ENCODE measurements at places on chromosomes 4 and X.
A peak's percentile ranks its signal among the peaks of the same experiment; 100 is the strongest.

DNA sequence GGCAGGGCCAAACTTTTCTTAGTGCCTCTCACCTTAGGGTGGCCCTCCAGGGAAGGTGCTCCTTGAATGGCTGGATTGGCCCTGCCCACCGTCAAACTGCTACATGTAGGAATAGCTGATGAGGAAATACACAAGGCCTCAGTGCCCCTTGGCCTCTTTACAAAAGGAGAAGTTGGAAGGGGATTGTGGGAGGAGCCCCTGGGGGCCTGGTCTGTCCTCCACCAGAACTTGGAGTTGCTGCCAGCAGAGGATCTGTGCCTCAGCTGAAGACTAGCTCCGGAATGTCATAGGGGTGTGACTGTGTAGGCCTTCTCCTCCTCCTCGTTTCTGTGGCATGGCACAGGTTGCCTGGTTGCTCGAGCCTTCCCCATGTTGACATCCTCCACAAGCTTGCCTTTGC is 142.7 kb downstream of the AMMECR1 start:
- no peak for DNase-seq

- DNase-seq, result no peak
Observed at GRCh38 chr4:77009511-77010115, 60.1 kb downstream of the SEPTIN11 start.

DNA sequence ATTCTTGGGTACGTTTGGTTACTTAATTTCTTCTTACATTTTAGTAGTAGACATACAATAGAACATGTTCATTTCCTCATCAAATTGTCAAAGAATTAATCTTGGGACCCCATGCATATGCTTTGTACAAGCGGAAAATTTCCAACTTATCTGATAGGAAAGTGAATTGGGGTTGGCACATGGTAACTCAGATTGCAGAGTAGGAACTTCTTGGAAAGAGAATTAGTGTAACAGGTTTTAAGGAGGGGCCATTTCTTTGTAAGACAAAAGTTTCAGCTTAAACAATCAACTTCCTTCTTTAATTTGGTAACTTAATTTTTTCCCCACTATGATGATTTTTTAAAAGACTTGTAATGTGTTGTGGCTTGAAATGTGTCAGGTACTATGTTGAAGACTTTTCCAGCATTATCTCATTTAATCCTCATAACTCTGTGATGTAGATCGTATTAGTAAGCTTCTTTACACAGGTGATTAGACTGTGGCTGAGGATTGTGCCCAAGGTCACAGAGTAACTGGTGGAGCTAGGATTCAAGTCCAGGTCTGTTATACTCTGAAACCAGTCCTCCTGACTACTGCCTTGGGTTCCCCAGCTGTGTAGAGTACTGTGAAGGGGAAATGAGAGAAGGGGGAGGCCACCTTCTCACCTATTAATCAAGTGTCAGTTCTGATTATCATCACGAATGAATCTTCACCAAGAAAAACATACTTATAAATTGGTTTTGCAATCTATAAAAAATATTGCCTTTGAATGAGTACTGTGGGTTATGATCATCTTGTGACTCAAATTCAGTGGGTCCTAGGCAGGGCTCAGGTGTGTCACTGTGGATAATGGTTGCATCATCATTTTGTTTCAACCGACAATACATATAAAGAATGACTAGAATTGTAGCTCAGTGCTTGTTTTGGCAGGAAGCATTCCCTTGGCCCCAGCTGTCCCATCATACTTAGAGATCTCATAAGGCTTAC is 4.3 kb downstream of the GK start:
- DNase-seq, result no peak

DNA sequence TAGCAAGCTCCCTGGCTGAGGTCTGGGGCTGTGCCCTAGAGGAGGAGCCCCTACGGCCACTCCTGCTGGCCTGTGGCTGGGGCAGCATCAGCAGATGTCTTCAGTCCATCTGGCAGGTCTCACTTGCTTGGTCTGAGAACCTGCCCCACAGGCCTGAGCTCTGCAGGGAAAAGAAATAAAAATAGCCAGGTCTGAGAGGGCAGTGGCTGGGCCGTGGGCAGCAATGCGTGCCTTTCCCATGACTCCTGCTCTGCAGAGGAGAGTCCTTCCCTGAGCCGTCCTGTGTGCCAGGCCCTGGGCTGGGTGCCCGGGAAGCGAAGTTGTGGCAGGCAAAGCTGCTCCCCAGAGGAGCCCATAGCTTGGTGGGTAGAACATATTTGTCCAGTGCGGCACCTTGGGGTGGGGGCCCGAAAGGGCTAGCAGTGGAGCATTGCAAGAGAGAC is 11.3 kb upstream of the KIAA0232 start:
- no peak for DNase-seq

DNA sequence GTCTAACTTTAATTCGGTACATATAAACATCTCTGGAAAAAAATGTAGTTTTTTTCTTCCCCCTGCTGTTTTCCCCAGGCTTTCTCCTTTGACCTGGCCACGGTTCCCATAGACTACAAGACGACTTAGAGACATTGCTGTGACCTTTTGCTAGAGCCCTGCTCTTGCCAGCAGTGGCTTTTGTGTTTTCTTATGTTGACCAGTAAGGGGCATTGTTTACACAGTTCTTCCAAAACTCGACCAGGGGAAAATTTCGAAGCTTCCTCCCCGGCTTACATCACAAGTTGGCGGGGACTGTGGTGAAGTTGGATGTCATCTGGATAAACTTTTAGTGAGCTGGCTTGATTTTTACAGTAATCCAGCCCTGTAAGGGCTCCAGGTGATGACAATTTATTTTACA is 9.3 kb downstream of the CCDC160 start:
- DNase-seq, result no peak

GRCh38 chr4:32087211-32087610 is 1367.0 kb downstream of the PCDH7 start:
- DNase-seq, result no peak

DNA sequence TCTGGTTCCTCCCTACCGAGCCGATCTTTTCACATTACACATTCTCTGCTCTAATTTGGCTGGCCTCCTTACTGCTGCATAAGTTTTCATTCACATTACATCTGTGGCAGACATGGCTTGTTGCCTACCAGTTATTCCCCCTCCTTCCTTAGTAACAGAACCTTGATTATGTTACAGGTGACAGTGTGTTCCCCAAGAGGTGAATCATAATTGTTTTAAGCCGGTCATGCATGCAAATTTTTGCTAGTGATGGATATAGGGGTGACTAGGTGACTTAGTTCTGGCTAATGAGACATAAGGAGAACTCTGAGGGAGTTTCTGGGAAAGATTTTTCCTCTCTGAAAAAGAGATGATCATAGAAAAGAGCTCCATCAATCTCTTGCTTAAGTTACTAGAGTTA is 8.4 kb upstream of the LAMP2 start:
- no peak for DNase-seq

DNA sequence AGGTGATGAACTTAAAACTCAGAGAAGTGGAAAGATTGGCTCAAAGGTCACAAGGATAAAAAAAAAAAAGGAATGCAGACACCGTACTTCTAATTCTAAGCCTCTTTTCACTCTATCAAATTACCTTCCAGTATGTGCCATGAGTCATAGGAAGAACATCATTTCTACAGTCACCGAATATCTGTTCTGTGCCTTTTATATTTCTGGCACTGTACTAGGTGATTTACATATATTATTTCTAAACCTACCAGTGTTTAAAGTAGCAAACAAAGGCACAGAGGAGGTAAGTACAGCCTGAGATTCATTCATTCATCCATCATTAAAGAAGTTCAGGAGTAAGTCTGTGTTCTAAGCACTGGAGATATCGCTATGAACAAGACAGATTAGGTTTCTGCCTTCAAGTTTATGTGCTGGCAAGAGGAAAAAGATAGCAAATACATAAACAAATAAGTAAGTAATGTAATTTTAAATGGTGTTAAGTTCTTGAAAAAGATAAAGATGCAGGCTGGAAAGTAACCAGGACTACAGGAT is 65.3 kb downstream of the PALLD start:
- DNase-seq, result no peak

DNA sequence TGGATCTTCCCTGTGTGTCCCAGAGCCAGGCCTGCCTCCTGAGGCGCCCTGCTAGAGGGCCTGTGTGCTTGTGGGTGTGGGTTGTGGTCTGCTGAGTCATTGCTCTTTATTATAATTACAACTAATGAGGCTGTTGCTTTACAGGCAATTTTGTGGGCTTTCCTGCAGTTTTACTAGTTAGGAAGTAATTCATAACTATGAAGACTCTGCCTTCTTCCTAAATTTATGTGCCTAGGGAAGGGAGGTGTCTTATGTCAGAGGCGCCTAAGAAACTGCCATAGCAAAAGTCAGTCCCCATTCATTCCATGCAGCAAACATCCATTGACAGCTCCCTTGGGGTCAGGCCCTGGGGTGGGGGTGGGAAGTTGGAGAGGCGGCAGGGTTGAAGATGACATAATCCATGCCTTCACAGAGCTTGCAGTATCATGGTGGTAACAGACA is 359.2 kb downstream of the IDS start:
- no peak for DNase-seq

DNA sequence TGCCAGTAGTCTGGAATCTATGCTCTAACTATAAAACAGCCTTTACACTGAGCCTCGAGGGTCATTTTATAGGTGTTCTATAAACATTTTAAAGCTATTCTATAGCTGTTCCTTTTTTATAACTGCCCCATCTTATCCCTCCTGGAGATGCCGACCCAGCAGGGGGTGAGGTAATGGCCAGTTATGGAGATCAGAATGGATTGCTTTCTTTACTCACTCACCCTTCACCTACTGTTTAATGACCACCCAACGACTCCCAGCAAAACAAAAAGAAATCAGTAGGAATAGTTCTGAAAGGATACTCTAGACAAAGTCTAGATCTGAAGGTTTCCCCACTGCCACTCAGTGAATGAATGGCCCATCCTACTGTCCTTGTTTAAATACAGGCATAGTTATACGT is 1113.1 kb downstream of the FAT4 start:
- no peak for DNase-seq

DNA sequence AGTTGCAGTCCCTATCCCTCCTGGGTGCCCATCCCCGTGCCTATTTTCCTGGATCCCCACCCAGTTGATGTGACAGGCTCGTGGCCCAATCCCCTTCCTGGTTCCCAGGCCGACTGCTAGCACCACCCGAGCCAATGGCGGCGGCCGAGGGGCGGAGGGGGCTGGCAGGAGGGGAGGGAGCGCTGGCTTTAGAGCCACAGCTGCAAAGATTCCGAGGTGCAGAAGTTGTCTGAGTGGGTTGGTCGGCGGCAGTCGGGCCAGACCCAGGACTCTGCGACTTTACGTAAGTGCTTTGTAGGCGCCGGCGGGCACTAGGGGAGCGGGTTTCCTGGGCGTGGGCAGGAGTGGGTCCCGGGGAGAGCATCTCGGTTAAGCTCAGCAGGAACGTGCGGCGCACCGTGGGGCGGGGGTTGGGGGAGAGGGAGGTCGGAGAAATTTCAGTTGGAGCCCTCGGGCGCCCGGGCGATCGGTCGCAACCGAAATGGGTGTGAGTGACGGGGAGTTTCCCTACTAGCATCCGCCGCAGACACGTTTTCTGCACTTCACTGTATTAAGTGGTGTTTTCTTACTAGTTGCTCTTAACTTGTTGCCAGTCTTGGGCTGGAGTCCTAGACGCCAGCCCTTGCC is at the start of gene PLS3:
Gene PLS3, plus strand, starts transcription at position 197 of the 627 bp plus-strand sequence. CDS start 49,077 bp downstream, outside the sequence.
- DNase-seq, result no peak

DNA sequence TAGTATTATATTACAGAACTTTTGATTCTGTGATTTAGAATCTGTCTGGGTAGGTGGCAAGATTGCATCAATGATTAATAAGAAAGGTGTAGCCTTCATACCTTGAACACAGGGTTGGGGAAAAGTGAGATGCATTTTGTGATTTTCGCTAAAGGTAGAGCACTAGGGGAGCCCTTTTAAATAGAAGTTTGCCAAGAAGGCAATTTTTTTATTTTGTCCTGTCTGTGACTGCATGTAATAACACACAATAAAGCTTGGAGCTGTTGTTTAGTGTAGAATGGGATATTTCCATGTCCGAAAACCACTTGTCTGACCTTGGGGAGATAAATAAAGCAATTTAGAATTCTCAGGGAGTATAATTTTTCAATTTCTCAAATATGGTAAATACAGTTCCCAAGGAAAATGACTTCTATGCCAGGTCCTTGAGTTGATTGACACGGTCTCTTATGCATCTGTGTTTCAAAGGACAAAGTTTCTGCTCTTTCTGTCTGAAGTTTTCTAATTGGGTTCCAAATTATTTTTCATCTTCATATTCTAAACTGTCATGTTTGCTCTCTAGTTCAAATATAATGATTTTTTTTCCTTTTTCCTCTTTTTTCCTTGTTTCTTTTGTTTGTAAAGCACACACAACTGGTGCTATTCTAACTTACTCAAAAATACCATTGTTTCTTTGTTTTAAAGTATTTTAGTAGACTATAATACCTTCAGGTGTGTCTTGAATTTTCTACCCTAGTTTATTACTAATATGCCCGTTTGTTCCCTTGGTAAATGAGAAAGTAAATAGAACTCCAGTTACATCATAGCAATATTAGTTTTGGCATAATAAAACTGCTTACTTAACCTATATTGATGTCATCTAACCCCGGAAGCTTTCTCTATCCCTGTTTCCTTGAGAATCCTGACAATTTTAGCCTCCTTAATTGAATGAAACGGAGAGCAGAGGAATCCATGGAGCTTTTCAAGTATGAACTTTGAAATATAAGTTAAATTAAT is 87.8 kb upstream of the BMPR1B start:
- DNase-seq, result no peak

GRCh38 chrX:139495324-139495723 is 35.2 kb upstream of the F9 start:
- DNase-seq, result no peak

DNA sequence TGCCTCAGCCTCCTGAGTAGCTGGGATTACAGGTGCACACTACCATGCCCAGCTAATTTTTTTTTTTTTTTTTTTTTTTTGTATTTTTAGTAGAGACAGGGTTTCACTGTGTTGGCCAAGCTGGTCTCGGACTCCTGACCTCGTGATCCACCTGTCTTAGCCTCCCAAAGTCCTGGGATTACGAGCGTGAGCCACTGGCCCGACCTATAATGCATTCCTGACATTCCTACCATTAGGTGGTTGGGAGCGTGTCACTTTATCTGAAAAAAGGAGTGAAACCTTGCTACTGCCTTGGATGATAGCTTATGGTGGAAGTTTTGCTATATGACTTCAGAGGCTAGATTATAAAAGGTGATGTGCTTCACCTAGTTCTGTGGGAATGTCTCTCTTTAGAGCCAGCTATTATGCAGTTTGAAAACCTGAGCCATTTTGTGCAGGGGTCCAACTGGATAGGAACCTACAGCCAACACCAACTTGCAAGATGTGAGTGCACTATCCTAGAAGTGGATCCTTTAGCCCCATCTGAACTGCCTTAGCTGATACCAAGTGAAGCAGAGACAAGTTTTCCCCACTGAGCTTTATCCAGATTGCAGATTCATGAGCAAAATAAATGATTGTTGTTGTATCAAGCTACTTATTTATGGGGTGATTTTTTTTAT is 29.8 kb upstream of the EMCN start:
- DNase-seq, result no peak

DNA sequence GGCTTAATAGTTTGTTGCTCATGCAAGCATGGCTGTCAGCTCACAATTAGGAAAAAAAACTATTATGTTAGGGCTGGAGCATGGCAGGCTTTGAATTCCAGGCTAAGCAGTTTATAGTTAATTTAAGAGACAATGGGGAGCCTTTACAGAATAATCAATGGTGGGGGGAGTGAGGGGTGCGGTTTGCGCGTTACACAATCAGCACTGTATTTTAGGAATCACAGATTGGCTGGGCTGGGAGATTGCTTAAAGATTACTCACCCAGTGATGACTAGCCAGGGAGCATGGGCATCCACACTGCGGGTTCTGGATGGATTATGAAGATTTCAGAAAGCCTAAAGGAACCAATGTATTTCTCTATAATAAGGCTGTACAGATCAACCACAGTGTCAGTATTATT is 186.6 kb downstream of the SOX3 start:
- no peak for DNase-seq

GRCh38 chrX:30713061-30713525 is 59.9 kb downstream of the GK start:
- peak; percentile 25 for DNase-seq

GRCh38 chr4:180617196-180617595 is 1626.0 kb upstream of the TENM3 start:
- DNase-seq, result no peak

Measured in CD4-positive, alpha-beta memory T cell (primary cell).